ENCODE measurements at places on chromosomes 3 and 15. TPM values are rescaled to one million over a fixed set of nuclear protein-coding genes. Genes with fewer than 3 reads are reported as not detected.

The PBRM1 gene
- total RNA-seq, result 39.2 TPM

The DNAJA4 gene
- 128 TPM for total RNA-seq

- no peak for DNase-seq
- H3K36me3 ChIP-seq, result no peaks in the 10 kb centered on the region
- no peak overlapping the region for H3K27ac ChIP-seq
- no peaks in the 10 kb centered on the region for H3K4me1 ChIP-seq
Observed at GRCh38 chr3:70400194-70400593, 87.8 kb upstream of the MDFIC2 start.

GRCh38 chr3:99344216-99344615, 294.2 kb upstream of the COL8A1 start:
- no peak overlapping the region for H3K27ac ChIP-seq
- no peaks in the 10 kb centered on the region for H3K36me3 ChIP-seq
- no peak for DNase-seq
- H3K4me3 ChIP-seq, result no peak overlapping the region

GRCh38 chr15:34335176-34336032, 2.2 kb downstream of the SLC12A6 start:
- H3K27me3 ChIP-seq, result no peaks in the 10 kb centered on the region
- peak overlapping the region; percentile 78 for H3K4me3 ChIP-seq
- H3K36me3 ChIP-seq, result peaks cover 22% of the 10 kb centered on the region
- no peak for DNase-seq
- H3K27ac ChIP-seq, result peak overlapping the region; percentile 91

DNA sequence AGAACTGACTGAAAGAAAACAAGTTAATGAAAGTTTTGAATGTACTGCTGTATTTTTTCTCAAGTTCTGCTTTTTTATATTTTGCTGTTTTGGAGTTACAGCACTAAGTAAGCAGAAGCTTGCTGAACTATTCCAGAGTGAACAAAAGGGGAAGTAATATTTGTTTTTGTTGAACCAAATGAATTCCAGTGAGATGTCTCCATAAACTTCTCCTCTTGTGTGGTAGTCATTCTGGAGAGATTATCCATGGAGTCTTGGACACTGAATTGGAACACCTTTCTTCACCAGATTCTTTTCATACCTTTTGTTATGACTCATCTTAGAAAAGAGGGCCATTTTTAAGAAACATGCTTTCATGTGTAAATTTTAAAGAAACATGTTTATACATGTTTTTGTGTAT, 8.8 kb downstream of the ANKUB1 start:
- no peak overlapping the region for H3K27ac ChIP-seq
- no peak overlapping the region for H3K4me3 ChIP-seq
- no peaks in the 10 kb centered on the region for H3K4me1 ChIP-seq

DNA sequence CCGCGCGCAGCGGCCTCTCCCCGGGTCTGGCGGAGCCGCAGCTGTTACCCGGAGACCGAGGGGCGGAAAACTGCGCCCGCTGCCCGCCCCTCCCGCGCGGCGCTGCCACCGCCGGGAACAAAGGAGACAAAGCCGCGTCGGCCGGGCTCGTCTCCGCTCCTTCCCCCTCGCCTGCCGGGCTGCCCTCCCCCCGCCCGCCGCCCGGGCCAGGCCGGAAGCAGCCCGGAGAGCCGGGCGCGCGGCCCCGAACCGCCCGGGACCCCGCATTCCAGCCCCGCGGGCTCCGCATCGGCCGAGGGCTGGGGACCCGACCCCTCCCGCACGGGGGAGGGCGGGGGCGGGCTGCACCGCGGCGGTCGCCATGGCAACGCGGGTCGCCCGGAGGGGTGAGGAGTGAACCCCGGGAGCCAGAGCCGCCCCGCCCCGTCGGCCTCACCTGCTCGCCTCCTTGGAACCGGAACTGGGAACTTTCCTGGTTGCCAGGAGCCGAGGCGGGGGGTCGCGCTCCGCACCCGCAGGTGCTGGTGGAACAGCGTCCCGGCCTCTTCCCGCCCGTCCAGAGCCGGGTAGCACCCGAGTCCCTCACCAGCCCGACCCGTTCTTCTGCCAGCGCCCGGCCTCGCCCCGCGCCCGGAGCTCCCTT, 448 bp downstream of the PLXNB1 start:
- peak; percentile 76 for DNase-seq
- H3K27ac ChIP-seq, result peak overlapping the region; percentile 46
- peaks cover 3% of the 10 kb centered on the region for H3K36me3 ChIP-seq
- peaks cover 4% of the 10 kb centered on the region for H3K4me1 ChIP-seq
- H3K4me3 ChIP-seq, result peak overlapping the region; percentile 84

DNA sequence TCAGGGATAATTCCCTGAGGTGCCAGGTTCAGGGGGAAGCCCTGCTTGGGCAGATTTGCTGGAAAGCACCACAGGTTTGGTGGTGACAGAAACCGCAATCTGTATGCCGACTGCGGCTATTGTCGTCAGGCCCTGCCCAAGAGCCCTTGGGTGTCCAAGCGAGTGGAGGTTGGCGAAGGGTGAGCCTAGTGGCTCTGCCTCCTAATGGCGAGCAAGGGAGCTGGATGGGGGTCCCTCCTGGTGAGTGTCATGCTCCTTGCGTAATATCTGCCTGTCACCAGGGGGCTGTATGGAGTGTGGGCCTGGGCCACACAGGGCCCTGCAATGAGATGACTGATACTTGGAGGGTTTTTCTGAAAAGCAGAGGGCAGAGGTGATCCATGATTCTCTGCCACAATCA, 101.6 kb downstream of the EPHB1 start:
- peaks cover 14% of the 10 kb centered on the region for H3K4me1 ChIP-seq
- H3K4me3 ChIP-seq, result no peak overlapping the region
- H3K27ac ChIP-seq, result no peak overlapping the region

DNA sequence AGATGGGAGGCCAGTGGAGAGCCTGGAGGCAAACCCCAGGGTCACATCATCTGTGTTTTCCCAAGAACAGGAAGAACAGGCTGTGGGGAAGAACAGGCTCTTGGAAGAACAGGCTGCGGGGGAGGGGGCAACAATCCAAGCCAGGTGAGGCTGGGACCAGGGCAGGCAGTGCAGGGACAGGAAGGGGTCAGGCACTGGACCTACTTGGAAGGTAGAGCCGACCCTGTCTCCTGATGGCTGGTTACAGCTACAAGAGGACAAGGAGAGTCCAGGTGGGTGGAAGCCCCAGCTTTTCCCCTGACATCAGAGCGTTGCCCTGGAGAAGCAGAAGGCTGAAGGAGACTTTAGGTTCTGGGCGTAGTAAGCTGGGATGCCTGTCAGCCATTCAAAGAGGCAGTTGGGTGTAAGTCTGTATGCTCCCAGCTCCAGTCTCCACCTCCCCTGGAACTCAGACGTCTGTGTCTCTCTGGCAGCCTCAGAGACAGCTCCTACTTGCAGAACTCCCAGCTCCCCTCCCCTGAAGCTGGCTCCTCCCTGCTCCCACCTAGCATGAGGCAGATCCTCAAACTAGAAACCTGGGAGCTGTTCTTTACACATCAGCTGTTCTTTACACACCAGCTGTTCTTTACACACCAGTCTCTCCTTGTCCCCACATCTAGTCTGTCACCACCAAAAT, 130.9 kb downstream of the DNAJB8 start:
- peaks cover 10% of the 10 kb centered on the region for H3K4me1 ChIP-seq
- DNase-seq, result no peak
- H3K4me3 ChIP-seq, result no peak overlapping the region
- H3K36me3 ChIP-seq, result no peaks in the 10 kb centered on the region
- H3K27me3 ChIP-seq, result no peaks in the 10 kb centered on the region

GRCh38 chr15:59501597-59501996, 63.6 kb downstream of the FAM81A start:
- H3K27ac ChIP-seq, result no peak overlapping the region
- no peaks in the 10 kb centered on the region for H3K4me1 ChIP-seq
- H3K27me3 ChIP-seq, result no peaks in the 10 kb centered on the region

GRCh38 chr3:178001670-178002101, 534.5 kb upstream of the KCNMB2 start:
- no peak overlapping the region for H3K4me3 ChIP-seq
- H3K27me3 ChIP-seq, result no peaks in the 10 kb centered on the region
- H3K36me3 ChIP-seq, result no peaks in the 10 kb centered on the region
- DNase-seq, result no peak
